ENCODE measurements at places on chromosomes 6 and 20.

- DNase-seq = no peak
These were observed 144.7 kb upstream of the JARID2 start for GRCh38 chr6:15101130-15101529.

DNA sequence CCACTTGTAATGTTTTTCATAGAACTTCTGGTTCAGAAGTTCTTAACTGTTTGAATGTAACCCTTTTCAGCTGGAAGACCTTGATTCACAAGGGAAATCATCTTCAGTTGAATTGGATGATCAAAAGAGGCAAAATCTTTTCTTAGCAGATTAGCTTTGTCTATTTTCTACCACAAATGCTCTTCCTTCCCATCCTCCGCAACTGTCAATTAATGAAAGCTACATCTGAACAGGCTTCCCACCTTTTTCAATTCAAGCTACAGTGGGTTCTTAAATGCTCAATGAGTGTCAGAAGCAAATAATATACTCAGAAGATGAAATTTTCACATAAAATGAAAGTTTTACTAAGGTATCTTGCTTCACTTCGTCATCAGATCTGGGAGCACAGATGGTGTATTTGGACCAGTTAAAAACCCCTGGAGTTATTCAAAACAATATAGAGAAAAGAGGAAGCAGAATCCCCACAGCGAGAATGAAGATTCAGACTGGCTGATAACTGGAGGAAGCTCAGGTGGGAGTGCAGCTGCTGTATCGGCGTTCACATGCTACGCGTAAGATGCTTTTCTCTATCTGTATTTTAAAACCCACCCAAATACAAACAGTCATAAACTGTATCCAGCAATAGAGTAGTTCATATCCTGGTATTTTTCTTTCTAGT, 19.4 kb downstream of the QRSL1 start:
- no peak for DNase-seq

- DNase-seq = no peak
These were observed 4.5 kb upstream of the DEFB119 start for GRCh38 chr20:31394900-31395299.

GRCh38 chr20:25013478-25014380, 21.2 kb upstream of the APMAP start:
- no peak for DNase-seq

DNA sequence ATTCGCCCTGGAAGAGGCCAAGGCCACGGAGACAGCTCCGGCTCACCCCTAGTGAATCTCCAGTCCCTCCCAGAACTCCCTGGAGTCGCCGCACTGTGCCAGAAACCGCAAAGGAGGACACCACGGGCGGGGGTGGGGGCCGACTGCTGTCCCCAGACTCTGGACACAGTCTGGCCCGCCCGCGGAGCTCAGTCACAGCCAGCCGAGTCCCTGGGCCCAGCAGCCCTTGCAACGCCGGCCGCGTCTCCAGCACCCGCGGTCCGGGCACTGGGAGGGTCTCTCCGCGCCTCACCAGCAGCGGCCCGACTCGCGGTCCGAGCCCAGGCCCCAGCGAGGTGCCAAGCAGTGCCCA, 518 bp downstream of the PEX6 start:
- no peak for DNase-seq

DNA sequence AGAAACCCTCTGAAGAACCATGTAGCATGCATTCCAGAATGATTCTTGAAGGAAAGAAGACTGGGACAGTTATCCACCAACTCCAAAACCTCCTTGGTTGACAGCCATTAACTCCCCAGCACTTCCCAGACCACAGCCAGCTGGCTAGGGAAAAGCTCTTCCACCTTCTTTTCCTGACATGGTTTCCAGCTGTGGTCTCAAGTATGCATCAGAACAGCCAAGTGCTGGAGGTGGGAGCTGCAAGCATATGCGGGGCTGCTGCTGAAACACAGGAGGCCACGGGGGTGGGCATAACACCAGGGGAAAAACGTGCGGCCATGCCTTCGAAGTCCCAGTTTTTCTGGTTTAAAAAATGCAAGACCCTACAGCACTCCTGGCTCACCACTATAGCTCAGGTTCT, 108.0 kb upstream of the FAM184A start:
- DNase-seq = no peak

- DNase-seq = peak; percentile 8
These were observed 73.9 kb downstream of the RAMACL start for GRCh38 chr6:166512567-166512966.

- no peak for DNase-seq
These were observed 38.5 kb downstream of the COL12A1 start for GRCh38 chr6:75167325-75167724.

DNA sequence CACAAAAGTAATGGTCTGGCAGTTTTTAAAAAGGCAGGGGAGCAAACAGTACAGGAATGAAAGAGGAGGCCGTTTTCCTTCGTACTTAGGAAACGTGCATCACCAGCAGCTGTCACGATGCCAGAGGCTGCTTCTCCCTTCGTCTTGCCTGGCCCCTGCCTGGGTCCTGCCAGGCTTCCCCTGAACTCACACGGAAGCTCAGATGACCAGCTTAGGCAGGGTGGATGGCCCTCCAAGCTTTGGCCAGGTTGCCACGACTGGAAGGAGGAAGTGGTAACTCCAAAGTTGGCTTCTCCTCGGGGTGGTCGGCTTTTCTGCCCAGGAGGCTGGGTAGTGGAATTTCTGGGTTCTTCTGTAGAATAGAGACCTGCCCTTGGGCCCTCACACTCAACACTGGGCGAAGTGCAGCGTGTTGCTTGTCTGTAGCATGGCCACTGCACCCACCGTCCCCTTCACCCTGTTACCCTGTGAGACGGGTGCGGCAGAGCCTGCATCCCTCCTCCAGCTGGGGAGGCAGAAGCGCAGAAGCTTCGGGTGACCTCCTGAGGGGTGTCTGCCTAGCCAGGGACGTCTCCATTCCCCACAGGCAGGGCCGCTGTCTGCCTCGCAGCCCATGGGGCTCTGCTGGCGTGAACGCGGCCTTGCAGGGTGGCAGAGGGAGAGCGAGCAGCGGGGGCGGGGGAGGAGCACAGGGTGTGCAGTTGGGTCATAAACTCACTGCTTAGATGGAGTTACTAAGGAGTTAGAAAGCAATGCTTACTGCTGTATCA, 18.4 kb upstream of the RBM38 start:
- DNase-seq = no peak

DNA sequence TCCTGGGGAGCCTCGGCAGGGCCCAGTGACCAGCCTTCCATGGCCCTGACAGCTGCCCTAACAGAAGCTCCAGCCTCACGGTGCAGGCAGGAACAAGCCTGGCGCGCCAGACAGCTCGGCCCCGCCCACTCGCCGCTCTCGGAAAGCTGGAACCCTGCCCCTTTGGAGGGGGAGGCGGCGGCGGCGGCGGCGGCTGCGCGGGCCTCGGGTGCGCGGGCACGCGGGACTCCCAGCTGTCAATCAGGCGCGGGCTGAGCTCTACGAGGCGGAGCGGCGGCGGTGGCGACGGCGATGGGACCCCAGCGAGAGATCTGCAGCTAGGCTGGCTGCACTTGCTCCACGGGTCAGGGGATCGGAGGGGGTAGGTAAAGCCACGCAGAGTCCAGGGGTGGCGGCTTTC, at the start of gene NRSN1:
Gene NRSN1 (plus strand): TSS at position 236 of the 400 bp plus-strand sequence. CDS start 8,113 bp downstream, outside the sequence.
- DNase-seq = no peak

- DNase-seq = no peak
These were observed 47.7 kb downstream of the SPATA2 start for GRCh38 chr20:49867453-49868215.

- no peak for DNase-seq
These were observed 333.9 kb upstream of the CNR1 start for GRCh38 chr6:88499845-88500699.

GRCh38 chr6:19452495-19452894, 384.7 kb upstream of the ID4 start:
- no peak for DNase-seq

- no peak for DNase-seq
These were observed 44.9 kb downstream of the PNLDC1 start for GRCh38 chr6:159844737-159845645.

- DNase-seq = no peak
These were observed 185.1 kb upstream of the HDDC2 start for GRCh38 chr6:125486881-125487280.

- DNase-seq = no peak
These were observed 4.8 kb downstream of the GMNN start for GRCh38 chr6:24779416-24780016.

- DNase-seq = no peak
These were observed 151.3 kb downstream of the LCA5 start for GRCh38 chr6:79385893-79386292.

- DNase-seq = no peak
These were observed 75.5 kb upstream of the CD2AP start for GRCh38 chr6:47402081-47402480.

GRCh38 chr6:93675856-93676417, 256.6 kb upstream of the EPHA7 start:
- no peak for DNase-seq

GRCh38 chr6:6758915-6759654, 170.6 kb downstream of the LY86 start:
- no peak for DNase-seq

GRCh38 chr6:10051283-10051682, 363.6 kb downstream of the TFAP2A start:
- no peak for DNase-seq

DNA sequence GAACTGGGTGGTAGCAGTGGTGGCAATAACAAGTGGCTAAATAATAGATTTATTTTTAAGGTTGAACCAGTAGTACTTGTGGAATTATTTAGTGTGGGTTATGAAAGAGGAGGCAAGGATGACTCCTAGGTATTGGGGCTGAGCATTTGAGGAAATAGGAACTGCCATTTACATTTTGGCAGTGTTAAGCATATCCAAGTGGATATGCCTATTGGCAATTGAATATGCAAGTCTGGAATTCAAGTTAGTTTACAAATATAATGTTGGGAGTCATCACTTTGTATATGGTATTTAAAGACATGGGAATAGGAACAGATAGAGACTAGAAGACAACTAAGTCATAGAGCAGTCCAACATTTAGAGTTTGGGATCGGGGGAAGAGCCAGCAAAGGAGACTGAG, 25.9 kb downstream of the PEX3 start:
- DNase-seq = no peak

DNA sequence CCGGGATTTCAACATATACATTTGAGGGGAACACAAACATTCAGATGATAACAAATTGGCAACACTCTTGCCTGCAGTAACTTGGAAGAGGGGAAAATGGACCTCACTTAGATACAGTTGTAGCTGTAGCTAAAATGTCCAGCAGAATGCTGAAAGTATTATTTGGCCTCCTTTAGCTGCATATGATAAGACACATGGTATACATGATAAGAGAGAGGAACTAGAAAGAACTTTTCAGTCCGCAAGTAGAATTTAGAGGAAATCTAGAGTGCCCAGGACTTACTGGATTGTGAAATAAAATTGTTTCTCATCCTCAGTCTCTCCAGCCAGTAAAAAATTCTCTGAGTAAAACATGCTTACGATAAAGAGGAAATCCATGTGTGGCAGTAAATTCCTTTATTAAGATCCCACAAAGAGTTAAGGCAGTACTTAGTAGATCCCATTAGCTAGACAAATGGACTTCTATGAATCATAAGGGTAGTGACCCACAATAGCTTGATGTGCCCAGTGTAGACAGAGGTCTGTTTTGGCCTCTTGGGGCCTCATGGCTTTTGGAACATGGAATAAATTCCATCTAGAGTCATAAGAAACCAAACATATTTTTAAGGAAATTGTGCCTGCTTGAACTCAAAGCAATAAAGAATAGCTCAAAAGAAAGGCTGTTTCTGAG, 87.9 kb upstream of the RBM24 start:
- no peak for DNase-seq

GRCh38 chr20:2283706-2284423, 11.9 kb upstream of the TGM3 start:
- no peak for DNase-seq

GRCh38 chr6:134517868-134518267, 200.0 kb upstream of the SGK1 start:
- DNase-seq = no peak

- no peak for DNase-seq
These were observed 96.7 kb downstream of the PHF3 start for GRCh38 chr6:63732336-63732735.

DNA sequence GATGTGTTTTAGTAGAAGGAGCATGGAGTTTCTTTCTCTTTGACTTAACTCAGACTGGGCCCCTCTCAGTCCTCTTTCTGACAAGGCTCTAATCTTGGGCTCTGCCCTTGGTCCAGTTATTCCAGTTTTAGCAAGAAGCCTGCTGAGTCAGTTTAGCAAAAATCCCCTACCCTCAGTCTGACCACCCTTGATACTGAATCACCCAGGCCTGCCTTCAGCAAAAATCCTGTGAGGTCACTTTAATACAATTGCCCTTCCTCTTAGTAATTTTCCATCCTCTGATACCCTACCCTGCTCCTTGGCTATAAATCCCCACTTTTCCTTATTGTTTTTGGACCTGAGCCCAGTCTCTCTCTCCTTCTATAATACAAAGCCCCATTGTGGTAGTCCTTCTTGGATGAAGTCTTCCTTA, 326.7 kb upstream of the NOX3 start:
- no peak for DNase-seq

GRCh38 chr6:24440897-24441598, 38.3 kb downstream of the MRS2 start:
- no peak for DNase-seq
